ENCODE measurements at places on chromosomes 4 and X. TPM values are rescaled to one million over a fixed set of nuclear protein-coding genes. Genes with fewer than 3 reads are reported as not detected.

DNA sequence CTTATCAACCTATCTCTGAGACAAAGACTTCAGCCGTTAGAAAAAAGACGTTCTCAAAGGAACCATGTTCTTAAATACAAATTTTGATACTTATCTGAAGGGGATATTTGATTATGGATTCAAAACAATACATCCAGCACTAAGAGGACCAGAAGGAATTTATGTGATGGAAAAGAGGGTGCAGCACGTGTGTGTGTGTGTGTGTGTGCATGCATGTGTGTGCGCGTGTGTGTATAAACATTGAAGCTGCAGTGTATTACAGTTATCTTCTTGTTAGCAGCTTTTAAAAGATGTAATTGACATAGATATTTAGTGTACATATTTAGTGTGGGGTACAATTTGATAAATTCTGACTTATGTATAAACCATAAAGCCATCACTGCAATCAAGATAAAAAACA, 44.9 kb downstream of the ANK2 start:
- DNase-seq: no peak

DNA sequence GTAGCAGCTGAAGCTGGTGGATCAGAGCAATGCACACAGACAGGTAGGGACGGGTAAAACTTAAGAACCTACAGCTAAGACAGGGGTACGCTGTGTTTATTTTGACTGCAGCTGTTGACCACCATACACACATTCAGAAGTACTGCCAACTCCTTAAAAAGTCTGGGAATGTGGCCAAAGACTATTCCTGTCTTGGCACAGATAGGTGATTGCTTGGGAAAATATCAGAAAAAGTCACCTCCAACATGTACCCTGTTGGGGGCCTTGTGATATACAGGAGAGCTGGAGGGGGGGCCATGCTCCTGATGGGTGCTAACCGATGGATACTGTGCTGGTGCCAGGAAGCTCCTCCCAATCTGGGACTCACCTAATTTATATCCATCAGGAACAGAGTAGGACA, 121.2 kb downstream of the VCX2 start:
- no peak for DNase-seq

DNA sequence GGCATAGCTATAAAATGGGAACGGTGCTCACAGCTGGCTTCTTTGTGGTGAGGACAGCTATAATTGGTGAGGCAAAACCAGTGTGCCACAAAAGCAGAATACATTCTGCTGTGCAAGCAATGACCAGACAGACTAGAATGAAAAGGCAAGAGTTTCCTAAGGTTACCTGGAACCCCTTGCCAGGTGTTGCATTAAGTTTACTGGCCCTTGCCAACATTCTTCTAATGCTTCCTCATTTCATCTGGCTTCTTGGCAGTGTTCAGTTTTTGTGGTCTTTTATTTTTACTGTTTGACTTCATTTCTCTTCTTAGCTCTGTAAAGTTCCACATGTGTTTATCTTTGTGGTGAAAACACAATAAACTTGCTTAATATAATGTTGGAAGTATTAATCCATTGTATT, 131.4 kb downstream of the PTTG2 start:
- DNase-seq: no peak

DNA sequence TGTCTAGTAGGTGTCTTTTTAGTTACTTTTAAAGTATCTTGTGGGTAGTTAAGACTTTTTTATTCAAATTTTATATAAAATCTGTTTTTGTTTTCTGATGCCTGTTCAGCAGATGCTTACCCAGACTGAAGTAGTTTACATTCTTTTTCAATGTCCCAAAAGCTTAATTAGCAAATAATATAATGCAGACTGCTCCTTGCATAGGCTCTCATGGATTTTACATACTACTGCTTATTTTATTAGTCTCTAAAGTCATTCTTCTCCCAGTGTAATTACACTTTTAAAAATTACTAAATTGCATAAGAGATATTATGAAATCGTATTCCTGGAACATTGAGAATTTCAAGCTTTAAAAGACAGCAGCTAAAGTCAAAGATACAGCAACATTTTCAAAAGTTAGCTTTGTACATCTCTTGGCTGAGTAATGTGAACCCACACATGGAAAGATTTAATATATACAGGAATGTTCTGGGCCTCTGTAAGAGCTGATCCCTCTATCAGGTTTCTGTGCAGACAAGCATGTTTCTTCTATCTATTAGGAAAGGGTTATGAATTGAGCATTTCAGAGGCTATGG, 148.4 kb upstream of the SPRY1 start:
- no peak for DNase-seq

DNA sequence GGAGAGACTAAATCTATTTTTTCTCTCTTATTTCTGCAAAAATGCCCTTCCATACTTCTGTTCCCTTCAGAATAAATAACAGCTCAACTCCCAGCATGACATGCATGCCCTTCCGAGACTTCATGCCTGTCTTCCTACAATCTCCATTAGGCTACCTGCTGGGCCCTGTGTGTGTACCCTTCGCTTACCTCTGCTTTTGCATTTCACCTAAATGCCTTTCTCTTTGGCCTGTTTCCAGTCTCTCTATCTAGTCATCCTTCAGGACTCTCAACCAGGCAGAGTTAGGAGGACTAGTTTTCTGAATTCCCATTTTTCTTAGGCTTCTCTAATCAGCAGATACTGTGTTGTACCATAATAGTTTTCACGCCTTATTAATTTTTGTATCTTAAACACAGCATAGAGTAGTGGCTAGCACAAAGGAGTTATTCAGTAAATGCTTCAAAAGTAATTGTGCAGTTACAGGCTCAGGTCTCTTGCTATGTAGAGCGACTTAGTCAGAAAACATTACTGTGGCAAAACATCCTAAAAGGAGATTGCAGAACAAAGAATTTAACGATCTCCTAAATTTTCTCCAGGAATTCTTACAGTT, 20.5 kb downstream of the SEPTIN11 start:
- no peak for DNase-seq

DNA sequence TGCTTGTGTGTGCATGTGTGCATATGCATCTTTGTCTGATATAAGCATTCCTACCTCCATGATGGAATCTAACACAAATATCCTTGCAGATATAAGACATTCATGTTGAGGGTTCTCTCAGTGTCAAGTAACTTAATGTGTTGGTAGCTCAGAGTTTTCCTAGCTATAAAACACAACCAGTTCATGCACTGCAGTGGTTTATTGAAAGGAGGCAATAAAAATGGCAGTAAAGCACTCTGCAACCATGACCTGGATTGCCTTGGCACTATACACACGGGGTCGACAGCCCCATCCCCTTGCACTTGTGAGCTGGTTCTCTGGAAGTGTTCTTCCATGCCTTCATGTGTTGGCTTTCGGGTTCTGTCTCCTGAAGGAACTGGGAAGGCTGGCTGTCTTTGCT, 38.9 kb downstream of the GPC4 start:
- DNase-seq: no peak

- no peak for DNase-seq
These were observed 288.0 kb upstream of the ATOH1 start for GRCh38 chr4:93540562-93540961.

- DNase-seq: no peak
These were observed 23.1 kb upstream of the BLTP1 start for GRCh38 chr4:122129061-122129460.

DNA sequence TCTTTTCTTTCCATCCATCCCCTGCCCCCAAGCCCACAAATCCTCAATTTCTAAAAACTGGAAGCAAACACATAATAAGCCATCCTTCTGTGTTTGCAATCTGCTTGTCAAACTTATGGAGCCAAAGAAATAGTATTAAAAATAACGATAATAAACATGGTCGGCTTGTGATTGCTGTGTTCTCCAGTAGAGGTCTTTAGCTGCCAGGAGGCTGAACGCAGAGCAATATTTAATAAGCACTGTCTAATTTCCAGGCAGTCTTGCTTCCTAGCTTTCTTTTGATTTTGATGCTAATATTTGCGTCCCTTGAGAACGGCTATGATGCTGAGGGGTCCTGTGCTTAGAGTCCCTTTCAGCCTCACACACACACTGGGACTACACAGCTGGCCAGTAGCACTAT, 3.2 kb upstream of the HELT start:
- no peak for DNase-seq

- DNase-seq: no peak
These were observed 68.3 kb upstream of the RBPJ start for GRCh38 chr4:26252349-26253025.

DNA sequence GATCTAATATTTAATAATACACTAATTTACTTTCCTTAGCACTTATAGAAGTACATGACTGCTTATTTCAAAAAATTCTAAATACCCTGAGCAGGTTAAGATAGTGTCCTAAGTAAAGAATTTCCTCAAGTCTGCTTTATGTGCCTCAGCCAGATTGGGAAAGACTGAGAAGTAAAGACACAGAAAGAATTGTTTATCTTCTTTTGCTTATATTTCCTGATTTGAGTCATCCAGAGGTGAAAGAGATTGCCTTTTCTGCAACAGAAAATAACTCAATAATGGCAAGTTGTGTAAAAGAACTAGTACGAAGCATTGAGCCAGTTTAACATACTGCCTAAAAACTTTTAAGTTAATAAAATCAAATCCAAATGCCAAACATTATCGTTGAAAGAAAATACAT, 45.0 kb downstream of the NAF1 start:
- no peak for DNase-seq

DNA sequence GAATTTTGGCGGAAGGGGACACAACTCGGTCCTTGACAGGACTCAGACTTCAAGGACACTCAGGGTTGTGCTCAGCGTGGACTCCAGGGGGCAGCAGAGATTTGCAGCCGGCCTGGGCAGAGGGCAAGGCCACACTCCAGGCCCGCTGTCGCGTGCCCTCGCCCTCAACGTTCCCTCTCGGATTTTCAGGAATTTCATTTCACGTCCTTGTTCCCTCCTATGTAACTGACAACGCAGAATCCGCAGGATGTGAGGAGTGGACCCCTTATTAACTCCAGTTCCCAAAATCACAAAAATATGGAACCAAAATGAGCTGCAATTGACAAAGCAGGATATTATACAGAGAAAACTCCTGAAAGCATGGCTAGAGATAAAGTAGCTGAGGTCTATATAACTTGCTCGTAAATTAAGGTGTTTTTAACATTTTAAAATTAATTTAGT, 21.0 kb upstream of the DCTD start:
- DNase-seq: peak; percentile 83

DNA sequence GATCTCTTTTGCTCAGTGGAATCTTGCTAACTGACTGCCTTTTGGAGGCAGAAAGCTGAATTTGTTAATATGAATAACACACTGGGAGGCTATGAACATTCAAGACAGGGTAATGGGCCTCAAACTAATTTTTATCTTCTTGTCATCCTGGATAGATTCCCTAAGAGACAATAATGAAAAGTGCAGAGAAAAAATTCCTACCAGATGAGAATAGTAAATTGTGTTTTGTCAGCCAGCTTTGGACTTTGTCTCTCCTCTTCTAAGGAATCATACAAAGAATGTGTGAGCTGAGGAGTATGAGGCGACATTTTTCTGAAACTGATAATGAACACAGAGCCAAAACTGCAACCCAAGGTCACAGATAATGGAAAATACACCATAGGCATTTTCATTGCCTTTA, 649.3 kb downstream of the IQCM start:
- no peak for DNase-seq

DNA sequence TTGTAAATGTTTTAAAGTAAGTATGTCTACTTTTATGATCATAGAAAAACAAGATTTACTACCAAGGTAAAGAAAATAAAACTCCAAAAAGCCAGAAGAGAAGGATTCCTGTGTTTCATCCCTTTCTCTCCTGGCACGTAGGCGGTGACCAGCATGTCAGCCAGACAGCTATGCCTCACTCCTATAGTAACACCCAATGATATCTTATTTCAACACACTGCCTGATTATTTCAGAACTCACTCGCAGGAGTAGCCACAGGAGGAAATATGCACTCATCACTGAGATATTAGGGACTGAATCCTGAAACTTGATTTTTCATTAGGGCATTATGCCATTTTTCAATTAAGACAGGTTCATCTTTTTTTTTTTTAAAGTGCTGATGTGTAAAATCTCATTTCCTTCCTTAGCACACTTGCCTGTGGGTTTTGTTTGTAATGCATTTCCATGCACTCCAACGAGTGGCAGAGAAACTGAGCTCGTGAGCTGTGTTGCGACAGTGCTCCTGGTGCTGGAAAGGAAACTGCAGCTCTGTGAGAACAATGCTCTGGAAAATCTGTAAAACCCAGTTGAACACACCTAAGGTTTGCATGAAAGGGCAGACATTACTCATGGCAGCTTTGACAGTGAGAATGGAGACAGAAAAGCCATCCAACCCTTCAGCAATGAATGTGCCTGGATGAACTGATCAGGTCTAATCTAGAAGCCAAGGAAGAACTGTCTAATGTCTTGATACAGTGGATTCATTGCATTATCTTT, 18.2 kb downstream of the RAI2 start:
- no peak for DNase-seq

- DNase-seq: no peak
These were observed 5.2 kb downstream of the F11 start for GRCh38 chr4:186271081-186271678.

DNA sequence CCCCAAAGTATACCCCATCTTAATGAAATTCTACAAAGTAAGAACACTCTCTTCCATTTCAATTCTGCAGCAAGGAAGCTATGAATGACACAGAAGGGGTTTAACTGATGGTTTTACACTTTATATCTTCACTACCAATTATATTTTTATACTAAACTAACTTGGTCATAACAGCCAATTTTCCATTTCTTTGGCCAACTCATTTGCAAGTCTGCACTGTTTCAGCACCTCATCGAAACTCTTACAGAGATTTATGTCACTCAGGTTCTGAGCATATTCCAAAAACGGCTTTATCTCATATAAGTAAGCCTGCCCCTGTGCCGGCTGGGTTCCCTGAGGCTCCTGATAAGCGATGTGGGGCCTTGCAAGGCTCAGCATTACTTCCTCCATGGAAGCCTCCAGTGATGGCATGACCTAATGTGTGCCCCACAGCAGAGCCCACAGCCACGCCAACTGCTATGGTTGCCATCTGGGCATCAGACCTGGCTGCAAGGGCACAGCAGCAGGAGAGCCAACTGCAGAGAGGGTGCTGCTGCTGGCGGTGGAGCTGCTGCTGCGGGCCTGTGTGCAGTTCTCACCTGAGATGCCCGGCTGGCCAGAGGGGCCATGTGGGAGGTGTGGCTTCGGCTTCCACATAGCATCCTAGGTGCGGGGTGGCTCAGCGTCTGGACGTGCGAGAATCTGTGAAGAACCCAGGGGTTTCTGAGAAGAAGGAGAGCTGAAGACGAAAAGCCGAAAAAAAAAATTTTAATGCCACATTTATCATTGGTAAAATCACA, 13.4 kb upstream of the IBSP start:
- DNase-seq: no peak

HPGD gene
- 9.5 TPM for total RNA-seq

ASB9 gene
- total RNA-seq: 30.3 TPM

GPAT3 gene
- 97.1 TPM for total RNA-seq

VSIG1 gene
- not detected for total RNA-seq

CCDC158 gene
- not detected for total RNA-seq

All from SK-MEL-5 (cell line).